ENCODE measurements at places on chromosomes 2 and 18. TPM values are rescaled to one million over a fixed set of nuclear protein-coding genes. Genes with fewer than 3 reads are reported as not detected.

Gene BCL2
- 3.0 TPM for total RNA-seq

Gene ARHGAP25
- 0.93 TPM for total RNA-seq

Gene GAREM2
- total RNA-seq, result 0.23 TPM

Gene SERPINB2
- 0.47 TPM for total RNA-seq
